Stimulated activated CD8-positive, alpha-beta memory T cell treated with anti-CD3 and anti-CD28 coated beads, Interleukin-7, amount 100 ng/mL, for 24 hours (primary cell): ENCODE measurements at places on chromosomes 12 and 14.
A peak's percentile ranks its signal among the peaks of the same experiment; 100 is the strongest.

- no peak for DNase-seq
These were observed 14.2 kb upstream of the PRB4 start for GRCh38 chr12:11324426-11324825.

DNA sequence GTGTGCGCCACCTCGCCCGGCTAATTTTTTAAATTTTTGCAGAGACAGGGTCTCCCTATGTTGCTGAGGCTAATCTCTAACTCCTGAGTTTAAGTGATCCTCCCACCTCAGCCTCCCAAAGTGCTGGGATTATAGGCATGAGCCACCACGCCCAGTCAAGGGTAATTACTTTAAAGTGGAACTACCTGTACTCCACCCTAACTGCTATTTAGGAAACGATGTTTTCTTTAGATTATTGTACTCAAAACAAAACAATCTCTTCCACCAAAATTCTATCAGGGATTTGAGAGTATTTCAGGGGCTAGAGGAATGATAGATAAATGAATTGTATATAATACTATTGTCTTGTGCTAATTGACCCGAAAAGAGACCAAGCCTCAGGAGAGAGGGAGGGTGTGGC, 9.6 kb upstream of the BIN2 start:
- no peak for DNase-seq

DNA sequence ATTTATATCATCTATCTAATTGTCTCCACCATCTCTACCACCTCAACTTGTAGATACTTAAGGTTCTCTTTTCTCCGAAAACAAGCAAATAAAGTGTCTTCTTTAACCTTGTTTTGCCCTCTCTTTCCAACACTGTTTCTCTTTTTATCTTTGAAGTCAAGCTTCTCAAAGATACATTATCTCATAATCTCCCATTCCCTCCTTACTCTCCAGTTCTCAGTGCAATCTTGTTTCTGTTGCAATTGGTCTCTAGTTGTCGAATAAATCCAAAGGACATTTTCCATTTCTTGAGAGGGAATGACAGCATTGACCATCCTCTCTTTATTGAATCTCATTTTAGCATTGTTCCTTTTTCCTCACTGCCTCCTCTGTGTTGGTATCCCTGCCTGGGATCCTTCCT, 383.3 kb downstream of the SOX5 start:
- no peak for DNase-seq

- no peak for DNase-seq
These were observed 187.2 kb downstream of the TTC8 start for GRCh38 chr14:89011355-89012281.

GRCh38 chr12:100398307-100398706, 41.4 kb downstream of the SLC17A8 start:
- no peak for DNase-seq

DNA sequence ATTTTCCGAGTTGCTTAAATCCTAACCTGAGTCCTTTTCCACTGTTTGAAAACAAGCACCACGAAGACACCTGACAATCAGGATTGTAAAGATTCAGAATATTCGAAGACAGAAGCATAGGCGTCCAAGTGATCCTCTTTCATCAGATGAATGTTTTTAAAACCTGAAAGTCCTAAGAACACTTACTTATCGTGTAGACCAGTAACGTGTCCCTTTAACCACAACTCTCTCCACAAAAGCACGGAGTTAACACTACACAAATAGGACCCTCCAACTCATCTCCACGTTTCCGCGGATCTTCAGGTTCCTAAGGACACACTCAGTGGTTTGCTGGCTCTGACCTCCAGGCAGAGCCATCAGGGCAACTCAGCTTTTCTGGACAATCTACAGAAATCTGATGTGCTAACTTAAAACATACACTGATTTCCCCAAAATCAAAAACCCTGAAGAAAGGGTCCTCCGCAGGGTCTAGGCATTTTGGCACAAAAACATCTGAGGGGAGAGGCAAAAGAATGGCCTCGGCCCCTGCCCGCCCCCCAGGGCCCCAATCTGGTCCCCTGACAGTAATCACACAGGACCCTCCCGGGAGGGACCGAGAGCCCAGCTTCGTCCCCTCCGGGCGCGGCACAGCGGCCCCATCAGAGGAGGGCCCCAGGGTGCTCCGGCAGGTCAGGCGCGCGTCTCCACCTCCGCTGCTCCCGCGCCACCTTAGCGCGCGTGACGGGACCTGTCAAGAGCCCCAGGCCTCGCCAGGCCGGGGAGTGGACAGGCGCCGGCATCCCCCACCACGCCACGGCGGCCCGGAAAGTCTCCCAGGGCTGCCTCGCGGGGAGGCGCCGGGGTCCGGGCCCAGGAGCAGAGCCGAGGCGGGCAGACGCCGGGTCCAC, 925 bp downstream of the DICER1 start:
- peak; percentile 11 for DNase-seq

GRCh38 chr14:64800000-64800399, 79.7 kb downstream of the SPTB start:
- DNase-seq, result no peak
